PC-3 (cell line): ENCODE measurements at places on chromosomes 5 and 9.

DNA sequence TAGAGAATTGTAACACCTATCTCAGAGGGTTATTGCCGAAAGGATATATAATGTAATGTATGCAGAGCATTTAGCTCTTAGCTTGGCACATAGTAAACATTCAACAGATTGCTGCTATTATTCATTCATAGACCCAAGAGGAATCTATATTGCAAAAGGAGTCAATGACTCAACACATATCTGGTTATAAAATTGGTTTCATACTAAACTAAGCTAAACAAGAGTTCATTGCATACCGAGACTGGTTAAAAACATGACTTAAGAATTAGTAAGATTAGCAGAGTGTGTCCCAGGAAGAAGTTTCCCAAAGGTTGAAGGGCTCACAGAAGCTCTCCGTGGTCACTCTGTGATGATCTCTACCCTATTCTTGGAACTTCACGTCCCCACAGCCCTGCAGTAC lies 339.6 kb upstream of the CCNH start:
- DNase-seq, result peak; percentile 85

- DNase-seq, result no peak
Measured at GRCh38 chr9:129849901-129850300, 14.6 kb downstream of the USP20 start.

DNA sequence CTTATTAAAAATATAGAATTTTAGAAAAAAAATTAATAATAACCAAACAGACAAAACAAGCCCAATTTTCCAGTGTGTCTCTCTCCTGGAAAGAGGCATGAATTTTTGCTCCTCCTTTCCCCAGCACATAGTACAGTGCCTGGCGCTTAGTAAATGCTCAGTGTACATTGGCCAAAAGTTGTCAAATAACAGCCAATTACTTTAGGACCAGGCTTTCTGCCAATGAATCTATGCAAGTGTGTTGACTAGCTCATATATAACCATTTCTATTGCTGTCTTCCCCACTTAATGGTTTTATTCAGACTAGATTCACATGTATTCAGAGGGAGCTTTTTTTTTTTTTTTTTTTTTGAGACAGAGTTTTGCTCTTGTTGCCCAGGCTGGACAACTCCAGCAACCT lies 120.1 kb upstream of the CD180 start:
- DNase-seq, result no peak

DNA sequence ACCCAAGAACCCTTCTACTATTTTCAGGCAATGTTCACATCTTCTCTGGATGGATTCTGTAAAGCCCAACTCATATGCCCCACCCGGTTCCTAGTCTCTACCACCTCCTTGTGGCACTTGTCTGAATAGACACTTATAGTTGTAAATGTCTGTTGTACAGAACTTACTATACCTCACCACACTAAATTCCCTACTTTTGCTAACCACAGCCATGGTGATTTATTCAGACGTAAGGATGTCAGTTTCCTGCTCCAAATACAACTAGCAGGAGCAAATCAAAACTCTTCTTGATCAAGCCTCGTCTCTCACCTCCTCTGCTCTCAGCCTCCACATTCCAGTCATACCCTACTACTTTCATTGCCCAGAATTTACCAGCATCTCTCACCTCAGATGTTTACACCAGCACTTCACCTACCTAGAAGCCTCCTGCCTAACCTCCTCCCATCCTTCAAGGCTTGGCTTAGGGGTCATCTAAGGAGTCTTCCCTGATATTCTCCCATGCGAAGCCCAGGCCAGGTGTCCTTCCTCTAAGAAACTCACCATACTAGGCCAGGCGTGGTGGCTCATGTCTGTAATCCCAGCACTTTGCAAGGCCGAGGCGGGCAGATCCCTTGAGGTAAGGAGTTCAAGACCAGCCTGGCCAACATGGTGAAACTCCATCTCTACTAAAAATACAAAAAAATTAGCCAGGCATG lies 75.5 kb downstream of the MAPKAP1 start:
- peak; percentile 56 for DNase-seq

DNA sequence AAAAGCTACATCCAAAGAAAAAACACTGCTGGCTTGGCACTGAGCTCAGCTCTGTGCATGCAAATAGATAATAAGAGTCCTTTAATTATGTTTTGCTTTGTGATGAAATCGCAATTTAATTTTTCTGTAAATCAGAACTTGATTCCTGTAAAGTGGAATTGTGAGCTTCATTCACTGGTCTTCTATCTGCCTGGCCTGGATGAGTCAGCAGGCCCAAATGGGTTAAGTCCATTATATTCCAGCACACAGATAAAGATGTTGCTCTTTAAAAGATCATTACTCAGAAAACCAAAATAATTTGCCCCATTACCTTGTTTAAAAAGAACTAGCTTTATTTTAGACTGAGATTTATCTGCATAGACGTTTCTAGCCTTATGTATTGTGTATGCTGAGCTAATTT lies 90.4 kb downstream of the CARTPT start:
- no peak for DNase-seq

DNA sequence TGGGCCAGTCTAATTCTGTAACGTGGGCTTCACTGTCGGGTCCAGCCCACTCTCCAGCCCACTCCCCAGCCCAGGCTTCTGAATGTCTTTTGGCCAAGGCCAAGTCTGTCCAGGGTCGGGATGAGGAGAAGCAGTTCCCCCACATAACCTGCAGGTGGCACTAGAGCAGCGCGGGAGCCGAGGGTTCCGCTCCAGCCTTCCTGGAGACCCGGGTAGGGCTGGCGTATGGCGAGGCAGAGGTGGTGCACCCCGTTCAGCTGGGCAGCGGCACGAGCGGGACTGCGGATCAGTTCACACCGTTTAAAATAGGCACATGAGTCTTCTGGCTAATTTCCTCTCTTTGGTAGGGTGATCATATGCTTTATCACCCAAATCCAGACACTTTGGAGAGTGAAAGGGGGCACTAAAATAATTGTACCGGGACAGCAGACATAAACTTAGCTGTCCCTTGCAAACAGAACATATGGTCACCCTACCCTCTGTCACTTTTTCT lies 185.9 kb downstream of the MSX2 start:
- peak; percentile 65 for DNase-seq

- DNase-seq, result no peak
Measured at GRCh38 chr5:57246426-57246825, 72.6 kb downstream of the GPBP1 start.

DNA sequence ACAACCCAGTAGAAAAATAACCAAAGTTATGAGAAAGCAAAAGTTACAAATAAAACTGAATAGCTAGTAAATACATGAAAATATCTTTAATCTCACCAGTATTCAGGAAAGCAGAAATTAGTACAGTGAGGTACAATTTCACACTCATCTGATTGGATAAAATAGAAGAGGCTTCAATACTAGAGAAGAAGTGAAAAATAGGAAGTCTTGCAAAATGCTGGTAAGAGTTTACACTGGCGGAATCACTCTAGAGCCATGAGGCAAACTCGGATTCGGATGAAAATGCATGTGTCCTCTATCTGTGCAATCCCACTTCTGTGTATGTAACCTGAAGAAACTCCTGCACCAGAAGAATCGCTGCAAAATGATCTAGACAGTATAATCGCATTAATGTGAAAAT lies 128.9 kb downstream of the CCDC192 start:
- no peak for DNase-seq

DNA sequence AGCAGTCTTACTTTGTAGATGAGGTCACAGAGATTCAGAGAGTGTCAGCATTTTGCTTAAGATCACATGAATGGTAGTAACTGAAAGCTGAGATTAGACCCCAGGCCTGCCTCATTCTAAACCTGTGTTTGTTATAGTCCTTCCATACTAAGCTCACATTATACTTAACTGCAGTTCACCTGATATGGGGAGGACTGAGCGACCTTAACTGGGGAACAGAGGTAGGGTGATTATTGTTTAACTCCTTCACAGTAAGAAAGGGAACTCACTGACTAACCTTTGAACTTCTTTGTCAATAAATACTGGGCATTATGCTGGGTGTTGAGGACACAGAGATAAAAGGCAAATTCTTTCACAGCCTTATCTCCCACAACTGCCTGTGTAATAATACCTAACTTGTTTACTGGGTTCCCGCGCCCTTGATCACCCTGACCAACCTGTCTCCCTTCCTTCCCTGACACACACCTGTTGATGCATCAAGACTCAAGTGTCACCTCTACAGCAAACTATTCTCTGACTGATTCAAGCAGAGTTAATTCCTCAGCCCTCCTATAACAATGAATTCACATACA lies 27.2 kb downstream of the DEPDC1B start:
- no peak for DNase-seq

GRCh38 chr5:1540831-1541701 lies 17.3 kb upstream of the LPCAT1 start:
- no peak for DNase-seq

- peak; percentile 43 for DNase-seq
Measured at GRCh38 chr5:149581931-149582768, 852 bp downstream of the ARHGEF37 start.

DNA sequence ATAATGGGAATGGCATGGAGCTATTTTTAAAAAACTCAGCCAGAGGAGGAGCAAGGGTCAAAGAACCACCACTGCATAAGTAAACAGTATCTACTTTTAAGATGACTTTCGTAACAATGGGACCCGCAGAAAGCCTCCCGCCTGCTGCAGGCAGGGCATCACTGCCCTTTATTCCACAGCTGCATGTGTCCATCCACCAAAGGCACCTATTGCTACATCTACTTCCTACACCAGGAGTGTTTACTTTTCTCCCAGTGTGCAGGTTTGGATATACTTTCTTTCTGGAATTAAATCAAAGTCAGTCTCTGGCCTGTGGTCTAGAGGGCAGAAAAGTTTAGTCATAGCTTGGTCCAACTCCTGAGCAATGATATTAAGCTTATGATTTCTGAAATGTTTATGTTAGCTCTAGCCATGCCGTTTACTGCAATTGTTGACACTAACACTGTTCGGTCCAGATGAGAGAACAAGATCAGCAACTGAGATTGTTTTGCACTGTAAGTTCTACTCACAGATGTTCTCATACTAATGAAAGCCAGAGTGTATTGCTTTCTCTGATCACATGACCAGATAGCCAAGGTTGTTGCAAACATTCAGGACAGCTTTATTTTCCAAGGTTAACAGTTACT lies 391.5 kb downstream of the FGF10 start:
- peak; percentile 82 for DNase-seq

DNA sequence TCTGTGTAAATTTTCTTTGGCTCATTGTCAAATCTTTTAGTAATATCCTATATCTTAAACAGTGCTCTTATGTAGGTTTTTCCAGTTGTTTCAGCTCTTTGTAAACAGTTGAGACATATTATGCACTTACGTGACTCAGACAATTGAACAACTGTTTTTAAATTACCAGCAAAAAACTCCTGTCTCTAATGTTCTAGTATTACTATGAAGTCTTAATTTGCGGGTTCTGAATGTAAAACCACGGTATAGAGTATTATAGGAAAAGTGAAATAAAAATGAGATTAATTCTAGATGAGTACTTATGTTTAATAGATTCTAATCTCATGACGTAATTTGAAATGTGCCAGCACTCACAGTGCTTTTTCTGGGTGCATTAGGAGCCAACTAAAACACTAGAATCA lies 136.0 kb downstream of the GDNF start:
- peak; percentile 78 for DNase-seq

DNA sequence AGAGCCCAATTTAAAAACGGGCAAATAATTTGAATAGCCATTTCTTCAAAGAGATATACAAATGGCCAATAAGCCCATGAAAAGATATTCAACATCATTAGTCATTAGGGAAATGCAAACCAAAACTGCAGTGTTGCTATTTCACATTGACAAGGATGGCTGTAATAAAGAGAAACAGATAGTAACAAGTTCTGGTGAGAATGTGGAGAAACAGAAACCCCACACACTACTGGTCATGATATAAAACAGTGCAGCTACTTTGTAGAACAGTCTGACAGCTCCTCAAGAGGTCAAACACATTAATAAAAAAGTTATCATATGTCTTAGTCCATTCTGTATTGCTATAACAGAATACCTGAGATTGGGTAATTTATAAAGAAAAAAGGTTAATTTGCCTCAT lies 237.0 kb upstream of the GRAMD2B start:
- no peak for DNase-seq

- DNase-seq, result no peak
Measured at GRCh38 chr5:115509547-115509946, 35.0 kb downstream of the FEM1C start.

DNA sequence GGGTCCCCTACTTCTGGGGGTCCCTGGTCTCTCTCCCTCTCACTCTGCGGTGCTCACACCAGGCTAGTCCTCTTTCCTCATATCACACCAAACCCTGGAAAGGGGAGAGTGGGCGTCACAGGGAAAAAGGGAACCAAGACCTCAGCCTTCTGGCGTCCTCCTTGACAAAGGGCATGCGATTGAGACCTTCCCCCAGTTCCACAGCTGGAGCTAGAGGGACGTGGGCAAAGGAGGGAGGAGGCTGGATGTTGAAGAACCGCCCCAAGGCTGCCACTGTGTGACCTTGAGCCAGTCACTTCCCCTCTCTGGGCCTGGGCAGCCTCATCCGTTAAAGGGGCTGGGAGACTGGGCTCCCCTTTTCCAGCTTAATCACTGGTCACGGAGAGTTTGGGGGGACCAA lies 18.5 kb upstream of the TOR2A start:
- DNase-seq, result no peak

GRCh38 chr5:14443671-14444093 lies 137.9 kb upstream of the OTULINL start:
- DNase-seq, result peak; percentile 31

- DNase-seq, result no peak
Measured at GRCh38 chr5:143693651-143694252, 118.2 kb upstream of the HMHB1 start.

- DNase-seq, result no peak
Measured at GRCh38 chr5:32276173-32276853, 36.4 kb downstream of the MTMR12 start.

- DNase-seq, result peak; percentile 44
Measured at GRCh38 chr9:136769710-136770191, 5.4 kb upstream of the LCN15 start.

GRCh38 chr5:119316906-119317305 lies 38.9 kb upstream of the TNFAIP8 start:
- DNase-seq, result no peak

DNA sequence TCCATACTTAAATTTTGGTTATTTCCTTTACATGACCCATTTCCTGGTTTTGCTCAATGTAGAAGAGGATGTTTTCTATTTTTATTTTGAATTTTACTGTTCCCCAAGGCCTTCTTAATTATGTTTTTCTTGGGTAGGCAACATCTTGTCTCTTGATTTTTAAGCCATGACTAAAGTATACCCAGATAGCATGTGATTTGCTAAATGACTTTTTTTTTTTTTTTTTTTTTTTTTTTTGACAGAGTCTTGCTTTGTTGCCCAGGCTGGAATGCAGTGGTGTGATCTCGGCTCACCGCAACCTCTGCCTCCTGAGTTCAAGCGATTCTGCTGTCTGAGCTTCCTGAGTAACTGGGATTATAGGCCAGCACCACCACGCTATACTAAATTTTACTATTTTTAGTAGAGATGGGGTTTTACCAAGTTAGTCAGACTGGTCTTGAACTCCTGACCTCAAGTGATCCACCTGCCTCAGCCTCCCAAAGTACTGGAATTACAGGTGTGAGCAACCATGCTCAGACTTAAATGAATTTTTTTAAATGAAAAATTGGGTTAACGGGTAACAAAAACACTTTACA lies 198.6 kb upstream of the DAB2 start:
- no peak for DNase-seq

- no peak for DNase-seq
Measured at GRCh38 chr9:4243113-4243512, 56.8 kb downstream of the GLIS3 start.
